ENCODE measurements at places on chromosomes 11 and 22. TPM values are rescaled to one million over a fixed set of nuclear protein-coding genes. Genes with fewer than 3 reads are reported as not detected.

Gene KREMEN1
- 2.4 TPM for total RNA-seq

GRCh38 chr11:103532133-103532788, 423.0 kb downstream of the DYNC2H1 start:
- DNase-seq, result no peak
- no peaks in the 10 kb centered on the region for H3K27me3 ChIP-seq
- H3K4me1 ChIP-seq, result no peaks in the 10 kb centered on the region
- no peak overlapping the region for H3K4me3 ChIP-seq
- H3K36me3 ChIP-seq, result no peaks in the 10 kb centered on the region

DNA sequence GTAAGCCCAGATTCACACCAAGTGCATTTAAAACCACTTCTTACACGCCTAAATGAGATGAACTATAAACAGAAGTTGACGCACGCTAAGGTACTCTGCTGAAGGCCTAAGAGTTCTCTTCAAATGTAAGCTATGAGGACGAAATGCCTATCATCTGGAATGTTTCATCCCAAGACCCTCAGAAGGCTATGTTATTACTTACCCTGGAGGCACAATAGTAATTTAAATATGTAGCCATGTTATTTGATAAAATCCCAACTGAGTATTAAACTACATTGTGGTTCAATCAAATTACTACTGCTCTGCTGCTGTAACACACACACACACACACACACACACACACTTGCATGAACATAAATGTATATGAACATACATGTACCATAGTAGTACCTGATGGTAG, 47.6 kb downstream of the MAML2 start:
- no peaks in the 10 kb centered on the region for H3K27me3 ChIP-seq
- no peaks in the 10 kb centered on the region for H3K36me3 ChIP-seq
- no peak overlapping the region for H3K4me3 ChIP-seq
- peaks cover 6% of the 10 kb centered on the region for H3K4me1 ChIP-seq
- H3K27ac ChIP-seq, result no peak overlapping the region
- DNase-seq, result no peak

DNA sequence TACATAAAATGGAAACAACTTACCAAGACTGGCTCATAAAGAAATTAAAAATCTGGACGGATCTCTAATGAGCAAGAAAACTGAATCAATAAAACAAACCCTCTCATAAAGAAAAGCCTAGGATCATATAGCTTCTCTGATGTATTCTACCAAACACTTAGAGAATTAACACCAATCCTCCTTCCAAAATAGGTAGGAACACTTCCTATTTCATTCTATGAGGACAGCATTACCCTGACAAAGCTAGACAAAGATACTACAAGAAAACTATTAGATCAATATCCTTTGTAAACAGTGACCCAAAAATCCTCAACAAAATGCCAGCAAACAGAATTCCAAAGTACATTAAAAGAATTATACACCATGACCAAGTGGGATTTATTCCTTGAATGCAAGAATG, 52.9 kb upstream of the CLTCL1 start:
- no peak for DNase-seq
- no peak overlapping the region for H3K4me3 ChIP-seq
- peaks cover 80% of the 10 kb centered on the region for H3K36me3 ChIP-seq
- no peak overlapping the region for H3K27ac ChIP-seq
- no peaks in the 10 kb centered on the region for H3K27me3 ChIP-seq

- no peaks in the 10 kb centered on the region for H3K4me1 ChIP-seq
- no peak for DNase-seq
- no peaks in the 10 kb centered on the region for H3K27me3 ChIP-seq
- no peaks in the 10 kb centered on the region for H3K36me3 ChIP-seq
- H3K4me3 ChIP-seq, result no peak overlapping the region
- no peak overlapping the region for H3K27ac ChIP-seq
These were observed 85.4 kb downstream of the TTC28 start for GRCh38 chr22:28594076-28594796.

Gene PRG3
- total RNA-seq, result not detected

DNA sequence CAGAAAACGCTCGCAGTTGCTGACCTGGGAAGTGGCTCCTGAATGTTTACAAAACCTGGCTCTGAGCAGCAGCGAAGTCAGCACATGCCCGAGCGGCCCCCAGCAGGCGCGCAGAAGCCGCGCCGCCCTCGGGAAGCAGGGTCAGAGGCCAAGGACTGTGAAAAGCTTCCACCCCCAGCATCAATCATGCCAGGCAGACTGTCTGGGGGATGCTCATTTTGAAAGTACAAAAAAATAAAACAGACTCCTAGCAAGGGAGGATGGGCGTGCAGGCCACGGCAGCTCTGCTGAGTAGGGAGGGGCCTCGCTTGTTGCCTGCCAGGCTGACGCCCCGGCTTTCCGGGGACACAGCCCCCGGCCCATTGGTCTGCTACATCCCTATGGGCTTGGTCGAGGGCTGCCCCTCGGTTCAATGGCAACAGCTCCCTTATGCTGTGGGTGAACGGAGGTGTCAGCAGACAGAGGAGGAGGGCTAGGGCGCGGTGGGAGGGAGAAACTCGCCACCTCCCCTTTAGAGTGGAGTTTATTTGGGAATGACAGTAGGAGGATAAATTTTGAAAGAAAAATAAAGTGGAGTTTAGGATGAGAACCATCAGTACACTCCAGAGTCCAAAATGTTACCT, 37.7 kb upstream of the GNB1L start:
- peaks cover 6% of the 10 kb centered on the region for H3K36me3 ChIP-seq
- no peak overlapping the region for H3K27ac ChIP-seq
- no peaks in the 10 kb centered on the region for H3K27me3 ChIP-seq
- DNase-seq, result no peak
- H3K4me3 ChIP-seq, result no peak overlapping the region

DNA sequence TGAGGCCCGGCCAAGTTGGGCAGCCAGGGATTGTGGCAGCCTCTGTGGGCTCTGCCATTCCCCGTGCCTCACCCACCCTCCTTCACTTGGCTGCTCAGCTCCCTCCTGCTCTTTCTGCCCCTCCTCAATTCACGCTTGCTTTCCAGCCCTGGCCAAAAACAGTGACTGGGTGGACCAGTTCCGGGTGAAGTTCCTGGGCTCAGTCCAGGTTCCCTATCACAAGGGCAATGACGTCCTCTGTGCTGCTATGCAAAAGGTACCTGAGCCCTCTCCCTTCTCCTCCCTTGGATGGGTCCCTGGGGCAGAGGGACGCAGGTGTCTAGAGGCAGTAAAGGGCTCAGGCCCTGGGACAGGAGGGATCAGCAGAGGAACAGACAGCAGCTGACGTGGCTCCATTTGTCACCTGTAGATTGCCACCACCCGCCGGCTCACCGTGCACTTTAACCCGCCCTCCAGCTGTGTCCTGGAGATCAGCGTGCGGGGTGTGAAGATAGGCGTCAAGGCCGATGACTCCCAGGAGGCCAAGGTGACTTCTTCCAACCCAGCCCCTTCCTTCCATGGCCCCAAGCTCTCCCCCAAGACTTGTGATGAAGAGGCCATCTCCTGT, 2.7 kb downstream of the FREY1 start:
- H3K27ac ChIP-seq, result no peak overlapping the region
- H3K27me3 ChIP-seq, result no peaks in the 10 kb centered on the region
- H3K36me3 ChIP-seq, result peaks cover 19% of the 10 kb centered on the region
- no peak overlapping the region for H3K4me3 ChIP-seq
- no peaks in the 10 kb centered on the region for H3K4me1 ChIP-seq
- DNase-seq, result no peak

Gene SYT12
- 2.1 TPM for total RNA-seq

DNA sequence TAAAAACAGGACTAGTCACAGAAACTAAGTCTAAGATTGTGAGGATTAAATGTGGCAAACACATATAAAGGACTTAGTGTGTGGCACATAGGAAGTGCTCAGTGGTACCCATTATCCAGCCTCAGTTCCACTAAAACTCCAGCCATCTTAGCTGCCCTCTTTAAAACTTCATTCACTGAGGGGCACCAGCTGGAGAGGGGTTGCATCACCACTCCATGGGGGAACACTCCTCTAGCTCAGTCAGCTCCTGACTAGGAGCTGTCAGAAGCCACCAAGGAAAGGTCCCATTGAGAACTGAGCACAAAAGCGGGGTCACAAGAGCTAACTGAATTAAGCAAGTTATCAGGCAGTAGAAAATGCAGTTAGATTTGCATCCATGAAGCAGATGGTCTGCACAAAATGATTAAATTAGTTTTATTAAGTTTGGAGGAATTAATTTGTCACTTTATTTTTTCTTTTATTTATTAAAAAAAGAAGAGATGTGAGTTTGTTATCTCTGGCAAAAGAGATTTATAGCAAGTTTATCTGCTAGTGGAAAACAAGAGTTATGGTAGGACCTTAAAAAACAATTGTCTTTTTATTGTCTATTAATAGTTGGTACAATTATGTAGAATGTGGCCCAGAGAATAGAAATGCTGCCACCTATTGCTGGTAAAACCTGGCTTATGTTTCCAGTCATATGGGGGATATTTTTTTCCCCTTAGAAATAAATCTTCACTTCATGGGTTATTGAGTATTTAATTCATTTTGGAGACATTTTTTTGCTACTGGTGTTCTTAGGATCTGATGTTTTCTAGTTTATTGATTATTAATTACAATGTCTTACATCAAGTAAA, 95.7 kb downstream of the NAV2 start:
- DNase-seq, result no peak

GRCh38 chr22:23833017-23833751, 5.6 kb downstream of the DERL3 start:
- H3K27me3 ChIP-seq, result no peaks in the 10 kb centered on the region
- H3K4me3 ChIP-seq, result no peak overlapping the region
- H3K27ac ChIP-seq, result no peak overlapping the region
- H3K4me1 ChIP-seq, result no peaks in the 10 kb centered on the region
- DNase-seq, result no peak

GRCh38 chr11:134504146-134504905, 92.3 kb upstream of the B3GAT1 start:
- H3K4me3 ChIP-seq, result no peak overlapping the region
- H3K36me3 ChIP-seq, result no peaks in the 10 kb centered on the region
- H3K4me1 ChIP-seq, result peaks cover 9% of the 10 kb centered on the region
- no peak for DNase-seq
